MCF 10A (cell line): ENCODE measurements at places on chromosomes 4 and X. TPM values are rescaled to one million over a fixed set of nuclear protein-coding genes. Genes with fewer than 3 reads are reported as not detected.

Gene KLB
- not detected in 2 replicates for total RNA-seq

Gene MAGEB5
- total RNA-seq, result not detected in 2 replicates

Gene CPLX1
- total RNA-seq, result 2.7 and 3.5 TPM in 2 replicates

Gene GDPD2
- total RNA-seq, result not detected in 2 replicates

GRCh38 chrX:78710171-78710570 is 37.3 kb upstream of the LPAR4 start:
- DNase-seq, result no peak
- no peak overlapping the region for H3K27ac ChIP-seq
- no peaks in the 10 kb centered on the region for H3K27me3 ChIP-seq
- no peaks in the 10 kb centered on the region for H3K36me3 ChIP-seq
- H3K4me3 ChIP-seq, result no peak overlapping the region

GRCh38 chrX:154981116-154981411 is 41.5 kb downstream of the F8 start:
- H3K27ac ChIP-seq, result peak overlapping the region; percentile 86
- no peak for DNase-seq
- H3K27me3 ChIP-seq, result no peaks in the 10 kb centered on the region
- peaks cover 18% of the 10 kb centered on the region for H3K4me1 ChIP-seq
- peaks cover 6% of the 10 kb centered on the region for H3K36me3 ChIP-seq
- peak overlapping the region; percentile 71 for H3K4me3 ChIP-seq

- H3K27ac ChIP-seq, result no peak overlapping the region
- peaks cover 47% of the 10 kb centered on the region for H3K27me3 ChIP-seq
- H3K4me3 ChIP-seq, result no peak overlapping the region
- H3K4me1 ChIP-seq, result no peaks in the 10 kb centered on the region
- no peaks in the 10 kb centered on the region for H3K36me3 ChIP-seq
Observed at GRCh38 chrX:22975786-22976185, 24.0 kb upstream of the DDX53 start.

DNA sequence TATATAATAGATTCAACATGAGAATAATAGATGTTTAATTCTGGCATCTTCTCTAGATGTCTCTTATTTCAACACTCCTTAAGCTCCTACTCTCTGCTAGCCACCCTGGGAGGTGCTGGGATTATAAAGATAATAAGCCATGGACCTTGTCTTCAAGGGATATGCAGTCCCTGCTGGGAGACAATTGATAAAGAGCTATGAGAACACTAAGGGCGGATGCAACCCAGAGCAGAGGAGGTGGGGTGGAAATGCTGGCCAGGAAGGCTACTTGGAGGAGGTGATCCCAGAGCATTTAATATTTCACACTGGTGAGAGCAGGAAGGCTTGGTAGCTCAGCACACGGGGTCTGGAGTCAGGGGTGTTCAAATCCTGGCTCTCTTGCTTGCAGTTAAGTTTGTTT is 18.3 kb upstream of the PGRMC2 start:
- H3K36me3 ChIP-seq, result peaks cover 10% of the 10 kb centered on the region
- no peak overlapping the region for H3K4me3 ChIP-seq
- H3K4me1 ChIP-seq, result peaks cover 7% of the 10 kb centered on the region
- no peak for DNase-seq
- no peak overlapping the region for H3K27ac ChIP-seq
- H3K27me3 ChIP-seq, result no peaks in the 10 kb centered on the region
